ENCODE measurements at places on chromosomes 1 and 21.

- no peak for DNase-seq
Measured at GRCh38 chr1:39755965-39756659, 15.0 kb downstream of the OXCT2 start.

DNA sequence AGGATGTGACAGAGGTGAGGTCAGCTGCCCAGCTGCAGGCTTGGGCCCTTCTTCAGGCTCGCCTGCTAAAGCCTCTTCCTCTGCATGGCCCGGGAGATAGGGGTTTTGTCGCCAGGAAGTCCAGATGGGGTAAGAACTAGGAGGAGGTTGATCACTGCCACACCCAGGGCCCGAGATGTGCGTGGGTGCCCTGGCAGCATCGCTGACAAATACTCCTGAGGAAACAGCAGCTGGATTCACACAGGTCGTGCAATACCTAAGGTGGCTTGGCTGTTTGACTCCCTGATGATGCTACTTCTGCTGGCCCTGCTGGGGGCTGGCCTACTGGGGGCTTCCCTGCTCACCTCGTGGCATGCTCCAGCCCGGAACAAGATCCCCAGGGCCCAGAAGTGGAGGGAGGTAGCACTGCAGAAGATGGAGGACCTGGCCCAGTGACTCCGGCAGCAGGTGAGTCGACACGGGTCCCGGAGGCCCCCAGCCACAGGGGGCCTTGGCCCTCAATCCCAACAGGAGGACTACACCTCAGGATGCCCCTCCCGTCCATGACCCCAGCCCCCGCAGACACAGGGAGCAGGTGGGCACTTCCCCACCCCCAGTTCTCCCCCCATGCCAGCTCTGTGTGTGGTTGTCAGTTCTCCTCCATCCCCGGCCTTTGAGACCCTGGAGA, 29.6 kb downstream of the FAAH start:
- DNase-seq: no peak

DNA sequence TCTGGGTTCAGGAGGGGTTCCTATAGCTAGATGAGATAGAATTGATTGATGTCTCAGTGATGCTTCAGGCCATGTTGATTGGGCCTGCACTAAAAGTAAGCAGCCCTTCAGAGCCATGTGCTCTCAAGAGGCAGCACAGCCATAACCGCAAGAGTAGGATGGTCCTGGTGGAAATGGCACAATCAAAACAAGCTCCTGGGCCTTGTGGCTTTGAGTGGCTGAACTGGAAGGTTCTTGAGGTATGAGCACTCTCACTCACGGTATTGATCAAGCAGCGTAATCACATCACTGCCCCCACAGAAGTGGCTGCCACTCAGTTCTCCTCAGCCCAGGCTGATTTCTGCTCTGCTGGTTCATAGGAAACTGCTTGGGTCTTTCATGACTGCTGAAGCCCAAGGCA, 76.0 kb downstream of the DDR2 start:
- DNase-seq: no peak

- no peak for DNase-seq
Measured at GRCh38 chr1:97144527-97144926, 422.9 kb downstream of the PTBP2 start.

DNA sequence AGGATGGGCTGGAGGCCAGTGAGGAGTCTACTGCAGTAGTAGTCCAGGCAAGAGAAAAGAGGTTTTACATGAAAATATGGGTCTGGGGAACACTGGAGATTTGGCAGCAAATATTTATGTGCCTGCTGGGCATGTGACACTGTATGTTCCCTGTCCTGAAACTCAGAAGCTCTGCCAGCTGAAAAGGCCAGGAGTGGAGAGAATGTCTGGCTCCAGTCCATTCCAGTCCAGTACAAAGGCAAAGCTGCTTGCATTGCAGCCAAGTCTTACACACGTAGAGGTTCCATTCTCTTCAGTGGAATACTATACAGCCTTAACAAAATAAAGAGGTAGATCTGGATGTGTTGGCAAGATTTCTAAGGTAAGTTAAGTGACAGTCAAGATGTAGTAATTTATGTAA, 7.5 kb upstream of the YBX1 start:
- no peak for DNase-seq

- DNase-seq: no peak
Measured at GRCh38 chr1:30971496-30971895, 62.9 kb upstream of the SDC3 start.

DNA sequence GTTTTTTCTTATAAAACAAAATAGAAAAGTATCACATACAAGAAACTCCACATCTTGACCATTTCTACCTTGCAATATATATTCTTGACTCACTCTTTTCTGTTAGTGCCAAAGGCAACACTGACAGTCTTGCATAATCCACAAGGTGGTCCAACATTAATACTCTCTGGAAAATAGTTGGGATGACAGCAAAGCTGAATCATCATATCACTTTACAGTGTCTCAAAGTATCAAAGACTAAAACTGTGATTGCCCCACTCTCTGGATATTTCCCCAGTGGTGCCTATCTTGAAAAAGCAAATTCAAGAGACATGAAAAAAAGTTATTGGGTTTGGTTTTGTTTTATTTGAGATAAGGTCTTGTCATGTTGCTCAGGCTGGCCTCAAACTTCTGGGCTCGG, 14.6 kb upstream of the TGFBR3 start:
- no peak for DNase-seq

GRCh38 chr1:115255154-115255553, 82.9 kb downstream of the NGF start:
- DNase-seq: no peak

GRCh38 chr1:240445369-240445768, 166.6 kb downstream of the GREM2 start:
- no peak for DNase-seq

DNA sequence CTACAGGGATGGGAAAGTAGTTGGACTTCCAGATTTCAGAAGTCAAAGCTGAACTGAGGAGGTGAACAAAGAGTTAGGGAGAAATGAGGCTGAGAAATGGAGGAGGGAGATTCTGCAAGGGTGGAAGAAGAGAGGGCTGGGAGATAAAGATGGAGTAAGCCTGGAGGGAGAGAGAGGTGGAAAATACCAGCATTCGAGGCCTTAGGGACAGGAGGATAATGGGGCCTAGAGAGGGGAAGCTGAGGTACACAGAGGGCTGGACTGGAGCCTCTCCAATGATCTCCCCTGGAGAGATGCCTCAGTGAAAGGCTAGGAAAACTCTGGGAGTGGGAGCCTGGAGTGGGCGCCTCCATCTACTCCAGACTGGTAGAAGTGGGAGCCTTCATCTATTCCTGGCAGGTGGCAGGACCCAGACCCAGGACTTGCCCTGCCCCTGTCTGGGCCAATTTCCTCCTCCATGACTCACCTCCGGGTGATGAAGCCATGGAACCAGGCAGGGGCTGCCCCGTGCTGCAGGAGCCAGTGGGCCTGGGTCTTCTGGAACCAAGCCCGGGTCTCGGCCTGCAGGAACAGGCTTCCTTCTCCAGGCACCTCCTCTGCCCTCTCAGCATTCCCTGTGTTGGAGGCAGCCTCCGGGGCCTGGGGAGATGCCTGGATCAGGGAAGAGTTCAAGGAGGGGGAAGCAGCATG, 1.9 kb downstream of the SH2D2A start:
- DNase-seq: no peak

DNA sequence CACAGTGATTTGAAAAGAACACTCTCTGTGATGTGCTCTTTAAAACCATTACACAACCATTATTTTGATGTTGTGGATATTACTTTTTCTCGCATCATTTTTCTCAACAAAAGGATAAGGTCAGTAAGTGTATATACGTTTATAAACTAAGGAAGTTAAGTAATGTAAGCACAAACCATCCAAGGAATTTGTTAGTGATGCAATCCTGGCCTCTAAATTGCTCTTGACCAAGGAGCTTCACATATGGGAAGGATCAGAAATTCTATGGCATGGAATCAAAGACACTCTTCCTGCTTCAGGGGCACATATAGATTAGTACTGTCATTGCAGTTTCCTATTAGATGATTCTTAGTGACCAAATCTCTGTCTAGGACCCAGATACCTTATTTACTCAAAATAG, 3.6 kb upstream of the PPP2R5A start:
- no peak for DNase-seq

DNA sequence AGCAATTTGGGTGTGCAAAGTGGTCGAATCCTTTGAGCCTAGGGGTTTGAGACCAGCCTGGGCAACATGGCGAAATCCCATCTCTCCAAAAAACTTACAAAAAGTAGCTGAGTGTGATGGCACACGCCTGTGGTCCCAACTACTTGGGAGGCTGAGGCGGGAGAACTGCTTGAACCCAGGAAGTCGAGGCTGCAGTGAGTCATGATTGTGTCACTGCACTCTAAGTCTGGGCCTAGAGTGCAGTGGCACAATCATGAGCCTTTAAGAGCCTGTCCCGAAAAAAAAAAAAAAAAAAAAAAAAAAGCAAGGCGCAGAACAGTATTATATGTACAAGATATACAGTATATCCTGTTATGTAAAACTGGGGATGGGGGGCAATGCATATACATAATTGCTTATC, 25.1 kb upstream of the HTR1D start:
- no peak for DNase-seq

DNA sequence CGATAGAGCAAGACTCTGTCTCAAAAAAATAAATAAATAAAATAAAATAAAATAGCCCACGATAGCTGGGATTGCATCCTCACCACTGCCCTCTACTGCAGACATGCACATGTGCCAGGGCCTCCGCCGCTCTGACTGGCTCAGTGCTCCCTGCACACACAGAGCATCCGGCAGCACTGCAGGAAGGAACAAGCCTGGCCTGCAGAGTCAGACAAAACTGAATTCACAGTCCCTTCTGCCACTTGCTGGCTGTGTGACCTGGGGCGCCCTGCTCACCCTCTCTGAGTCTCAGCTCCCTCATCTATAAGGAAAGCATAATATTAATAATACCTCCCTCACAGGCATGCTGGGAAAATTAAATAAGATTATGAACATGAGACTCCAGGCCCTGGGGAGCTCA, 35.4 kb downstream of the CSMD2 start:
- no peak for DNase-seq

- DNase-seq: no peak
Measured at GRCh38 chr1:94079989-94080388, 41.0 kb downstream of the ABCA4 start.

- no peak for DNase-seq
Measured at GRCh38 chr1:241611736-241612135, 28.4 kb downstream of the CHML start.

DNA sequence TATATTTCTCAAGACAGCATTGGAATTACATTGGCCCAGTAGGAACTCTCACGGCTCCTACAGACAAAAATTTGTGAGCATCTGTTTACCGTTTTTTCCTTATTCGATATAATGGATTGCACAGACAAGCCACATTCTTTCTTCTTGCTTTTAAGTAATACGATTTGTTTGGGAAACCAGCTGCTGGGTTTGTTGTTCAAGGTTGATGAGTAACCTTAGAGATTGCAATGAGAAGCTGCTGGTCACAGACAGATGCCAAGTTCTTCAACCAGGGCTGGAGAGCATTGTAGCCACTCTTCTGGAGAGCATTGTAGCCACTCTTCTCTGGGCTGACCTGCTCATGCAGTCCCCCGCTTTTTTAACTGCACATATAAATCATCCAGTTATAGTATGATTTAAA, 1.4 kb upstream of the MIA3 start:
- no peak for DNase-seq

GRCh38 chr1:248792342-248792741, 33.4 kb downstream of the SH3BP5L start:
- no peak for DNase-seq

DNA sequence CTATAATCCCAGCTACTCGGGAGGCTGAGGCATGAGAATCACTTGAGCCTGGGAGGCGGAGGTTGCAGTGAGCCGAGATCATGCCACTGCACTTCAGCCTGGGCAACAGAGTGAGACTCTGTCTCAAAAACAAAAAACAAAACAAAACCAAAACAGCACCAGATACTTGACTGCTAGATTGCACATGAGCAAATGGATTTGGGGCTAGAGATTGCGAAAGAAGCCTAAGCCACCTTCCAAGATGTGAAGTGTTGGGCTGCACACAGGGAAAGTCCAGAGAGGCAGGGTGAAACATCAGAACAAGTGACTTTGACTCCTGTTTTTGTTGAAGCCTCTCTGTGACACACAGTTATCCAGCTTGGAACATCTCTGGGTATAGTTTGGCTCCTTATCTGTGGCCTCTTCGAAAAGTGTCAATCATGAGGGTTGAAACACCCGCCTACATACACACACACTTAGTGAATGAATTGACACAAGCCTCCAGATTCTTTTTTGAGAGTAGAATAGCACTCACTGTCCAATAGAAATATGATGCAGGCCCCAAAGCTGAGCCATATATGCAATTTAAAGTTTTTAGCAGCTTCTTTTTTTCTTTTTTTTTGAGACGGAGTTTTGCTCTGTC, 34.2 kb upstream of the GPR137B start:
- DNase-seq: no peak

DNA sequence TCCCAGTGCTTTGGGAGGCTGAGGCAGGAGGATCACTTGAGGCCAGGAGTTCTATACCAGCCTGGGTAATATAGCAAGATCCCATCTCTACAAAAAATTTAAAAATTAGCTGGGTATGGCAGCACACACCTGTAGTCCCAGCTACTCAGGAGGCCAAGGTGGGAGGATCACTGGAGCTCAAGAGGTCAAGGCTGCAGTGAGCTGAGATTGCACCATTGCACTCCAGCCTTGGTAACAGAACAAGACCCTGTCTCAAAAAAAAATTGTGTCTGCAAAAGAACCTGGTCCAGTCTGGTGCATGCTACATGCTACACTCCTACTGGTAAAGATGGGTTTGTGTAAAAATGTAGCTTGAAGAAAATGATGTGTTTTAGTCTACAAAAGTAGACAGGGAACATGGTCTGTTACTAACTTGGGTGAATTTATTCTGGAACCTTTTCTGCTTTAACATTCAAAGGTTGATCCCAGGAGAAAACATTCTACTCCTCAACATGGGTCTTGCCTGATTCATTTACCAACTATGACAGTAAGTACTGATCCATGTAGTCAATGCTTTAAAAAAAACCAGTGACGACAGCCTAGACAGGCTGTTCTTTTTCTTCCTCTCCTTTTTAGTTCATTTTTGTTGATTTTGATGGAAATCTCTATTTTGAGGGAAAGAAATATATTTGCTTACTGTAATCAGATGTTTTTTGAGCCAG, 32.7 kb upstream of the ENAH start:
- DNase-seq: no peak

DNA sequence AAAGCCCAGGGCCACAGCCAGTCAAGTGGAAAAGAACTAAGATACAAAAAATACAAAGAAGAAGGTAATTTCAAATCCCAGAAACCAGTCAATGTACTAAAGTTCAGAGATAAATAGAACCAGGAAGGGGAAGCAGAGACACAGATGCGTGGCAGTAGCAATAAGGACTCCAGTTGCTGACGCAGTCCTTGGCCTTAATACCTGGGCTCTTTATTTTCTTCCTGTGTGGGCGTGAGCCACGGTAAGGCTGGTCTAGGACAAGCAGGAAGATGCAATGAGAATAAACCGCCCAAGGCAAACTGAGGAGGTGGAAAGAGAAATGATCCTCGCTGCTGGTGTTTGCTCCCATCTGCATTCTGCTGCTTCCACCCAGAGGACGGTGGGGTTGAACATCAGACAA, 65.6 kb upstream of the PLXNA2 start:
- DNase-seq: no peak

DNA sequence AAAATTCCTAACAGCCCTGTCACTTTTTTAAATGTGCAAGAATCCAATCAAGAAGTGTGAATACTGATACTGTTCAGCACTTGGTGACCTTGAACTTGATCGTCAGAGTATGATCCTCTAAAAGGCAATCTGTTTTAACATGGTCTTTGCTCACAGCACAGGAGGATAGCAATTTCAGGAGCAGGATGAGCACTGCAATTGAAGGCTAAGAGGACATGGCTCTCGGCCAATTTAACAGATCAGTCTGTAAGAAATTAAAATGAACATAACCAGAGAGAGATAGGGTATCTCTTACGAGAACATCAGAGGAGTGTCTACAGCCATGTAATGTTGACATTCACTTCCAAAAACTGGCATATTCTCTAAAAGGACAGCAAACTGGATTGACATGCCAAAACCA, 243.1 kb downstream of the LTN1 start:
- no peak for DNase-seq
